ENCODE measurements at places on chromosomes 1 and 21. TPM values are rescaled to one million over a fixed set of nuclear protein-coding genes. Genes with fewer than 3 reads are reported as not detected.
A peak's percentile ranks its signal among the peaks of the same experiment; 100 is the strongest.

GRCh38 chr1:225655509-225656258, 2.8 kb upstream of the ENAH start:
- H3K27me3 ChIP-seq = peaks cover 47% of the 10 kb centered on the region
- H3K27ac ChIP-seq = no peak overlapping the region
- no peak overlapping the region for H3K4me3 ChIP-seq
- peaks cover 10% of the 10 kb centered on the region for H3K4me1 ChIP-seq
- DNase-seq = no peak
- H3K36me3 ChIP-seq = no peaks in the 10 kb centered on the region

GRCh38 chr1:116677474-116678062, 10.0 kb upstream of the IGSF3 start:
- no peaks in the 10 kb centered on the region for H3K36me3 ChIP-seq
- no peak overlapping the region for H3K27ac ChIP-seq
- no peak overlapping the region for H3K4me3 ChIP-seq
- H3K4me1 ChIP-seq = peaks cover 1% of the 10 kb centered on the region

DNA sequence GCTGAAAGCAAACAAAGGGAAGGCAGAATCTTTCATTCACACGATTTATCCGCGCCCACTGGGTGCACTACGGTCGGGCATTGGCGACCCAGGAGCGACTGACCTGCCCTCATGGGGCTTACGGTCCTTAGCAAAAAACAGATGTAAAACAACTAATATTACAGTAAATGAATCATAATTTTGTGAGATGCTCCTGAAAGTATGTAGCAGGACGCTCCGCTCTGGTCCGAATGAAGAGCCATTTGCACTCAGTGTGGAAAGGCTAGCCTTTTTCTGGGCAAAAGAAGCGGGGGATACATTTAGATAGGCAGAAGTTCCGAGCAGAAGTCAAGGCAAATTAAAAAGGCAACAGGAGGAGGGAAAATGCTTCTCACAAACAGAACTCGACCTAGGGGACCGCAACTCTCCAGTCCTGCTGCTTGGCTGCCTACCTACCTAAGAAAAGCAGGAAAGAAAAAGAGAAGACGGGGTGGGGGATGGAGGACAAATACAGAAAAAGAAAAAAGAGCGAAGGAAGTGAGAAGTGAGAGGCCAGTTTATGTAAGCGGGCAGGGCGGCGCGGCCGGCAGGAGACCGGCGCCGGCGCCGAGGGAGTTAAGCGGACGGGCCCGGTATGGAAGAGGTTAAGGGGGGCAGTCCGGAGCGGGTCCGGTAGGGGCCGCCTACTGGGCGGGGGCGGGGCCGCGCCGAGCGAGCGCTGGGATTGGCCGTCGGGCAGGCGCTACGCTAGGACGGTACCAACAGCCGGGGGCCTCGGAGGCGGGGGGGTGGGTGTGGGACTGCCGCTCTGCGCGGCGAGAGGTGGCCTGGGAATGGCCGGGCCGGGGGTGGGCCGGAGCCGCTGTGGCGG, at the start of gene FAM20B:
Gene FAM20B, plus strand, starts transcription at position 770 of the 850 bp plus-strand sequence. CDS start 17,954 bp downstream, outside the sequence.
- H3K4me1 ChIP-seq = peaks cover 37% of the 10 kb centered on the region
- peak within 1 kb of the TSS; percentile 86 for H3K27ac ChIP-seq
- peaks cover 17% of the 10 kb centered on the region for H3K27me3 ChIP-seq

- no peak overlapping the region for H3K4me3 ChIP-seq
- H3K4me1 ChIP-seq = no peaks in the 10 kb centered on the region
- peaks cover 1% of the 10 kb centered on the region for H3K27me3 ChIP-seq
- DNase-seq = no peak
Measured at GRCh38 chr21:41597811-41598231, 89.9 kb upstream of the TMPRSS2 start.

DNA sequence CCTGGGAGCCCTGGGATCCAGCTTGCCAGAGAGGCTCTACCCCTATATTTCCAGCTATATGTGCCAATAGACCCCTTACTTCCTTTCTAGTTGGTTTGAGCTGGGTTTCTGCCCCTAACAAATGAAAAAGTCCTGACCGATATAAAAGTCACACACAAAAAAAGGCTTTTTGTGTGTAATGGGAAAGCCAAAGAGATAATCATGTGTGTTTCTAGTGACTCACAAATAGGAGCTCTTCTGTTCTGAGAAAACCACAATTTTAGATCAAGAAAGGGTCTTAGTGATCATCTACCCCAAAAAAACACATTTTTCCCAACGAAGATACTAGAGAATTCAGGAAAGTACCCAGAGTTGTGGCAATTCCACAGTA, 23.0 kb upstream of the PLEKHA6 start:
- DNase-seq = no peak
- H3K36me3 ChIP-seq = peaks cover 1% of the 10 kb centered on the region
- H3K27me3 ChIP-seq = peaks cover 33% of the 10 kb centered on the region
- no peak overlapping the region for H3K4me3 ChIP-seq
- peaks cover 8% of the 10 kb centered on the region for H3K4me1 ChIP-seq
- no peak overlapping the region for H3K27ac ChIP-seq

Gene ZNF672
- total RNA-seq = 48.8 TPM

Data from activated CD4-positive, alpha-beta T cell treated with anti-CD3 and anti-CD28 coated beads, Interleukin-2, amount 10 ng/mL, durations not matched to agents 24 days and 14 days (primary cell).